ENCODE measurements at places on chromosomes 5 and 9. TPM values are rescaled to one million over a fixed set of nuclear protein-coding genes. Genes with fewer than 3 reads are reported as not detected.

GRCh38 chr9:8916771-8917170, 1117.2 kb upstream of the DMAC1 start:
- DNase-seq, result no peak

GRCh38 chr9:107755246-107755645, 265.7 kb upstream of the KLF4 start:
- no peak for DNase-seq

DNA sequence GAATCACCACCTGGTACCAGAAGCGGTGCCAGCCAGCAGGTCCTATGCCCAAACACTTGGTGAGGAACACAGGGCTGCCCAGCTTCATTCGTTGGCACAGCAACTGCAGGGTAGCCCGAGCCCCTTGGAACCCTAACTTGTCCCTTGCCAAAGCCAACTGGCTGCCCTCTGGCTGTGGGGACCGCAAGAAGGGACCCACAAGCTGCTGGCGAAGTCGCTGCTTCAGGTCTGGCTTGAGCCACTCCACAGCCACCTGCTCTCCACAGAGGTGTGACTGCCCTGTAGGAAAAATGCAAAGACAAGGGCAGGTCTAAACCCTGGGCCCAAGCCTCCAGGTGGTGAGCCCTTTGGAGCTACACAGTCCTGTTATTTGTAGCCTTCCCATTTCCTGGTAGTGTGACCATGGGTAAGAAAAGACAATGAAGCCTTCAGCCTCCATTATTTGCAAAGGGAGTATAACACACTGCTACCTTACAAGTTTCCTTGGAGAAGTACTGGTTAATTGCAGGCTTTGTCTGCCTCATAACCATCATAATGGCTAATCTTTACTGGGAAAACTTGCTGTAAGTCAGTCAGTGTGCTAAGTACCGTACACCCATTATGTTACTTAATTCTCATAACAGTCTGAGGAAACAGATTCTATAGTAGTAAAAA, 1.8 kb downstream of the DND1 start:
- no peak for DNase-seq

GRCh38 chr9:109451311-109452025, 46.6 kb downstream of the PTPN3 start:
- no peak for DNase-seq

- DNase-seq, result no peak
Observed at GRCh38 chr9:92663951-92664350, 6.0 kb downstream of the IPPK start.

ZBTB26 gene
- total RNA-seq, result 3.6 TPM

- DNase-seq, result no peak
Observed at GRCh38 chr5:169415371-169415770, 114.4 kb upstream of the SLIT3 start.

DNA sequence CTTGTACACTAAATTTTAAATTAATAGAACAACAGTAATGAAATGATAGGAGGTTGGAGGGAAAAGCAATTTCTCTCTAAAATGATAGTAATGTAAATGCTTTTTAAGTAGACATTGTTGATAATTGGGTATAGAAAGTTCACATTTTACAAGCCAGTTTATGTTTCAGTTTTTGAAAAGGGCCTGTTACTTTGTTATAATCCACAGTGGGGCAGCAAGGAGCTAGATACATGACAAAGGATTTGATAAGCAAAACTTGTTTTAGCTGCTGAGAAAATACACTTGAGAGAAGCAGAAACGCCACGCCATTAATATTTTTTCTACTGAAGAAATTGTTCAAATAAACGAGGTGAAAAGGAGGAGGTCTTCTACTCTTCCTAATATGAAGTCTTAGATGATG, 30.2 kb downstream of the SREK1 start:
- no peak for DNase-seq

DNA sequence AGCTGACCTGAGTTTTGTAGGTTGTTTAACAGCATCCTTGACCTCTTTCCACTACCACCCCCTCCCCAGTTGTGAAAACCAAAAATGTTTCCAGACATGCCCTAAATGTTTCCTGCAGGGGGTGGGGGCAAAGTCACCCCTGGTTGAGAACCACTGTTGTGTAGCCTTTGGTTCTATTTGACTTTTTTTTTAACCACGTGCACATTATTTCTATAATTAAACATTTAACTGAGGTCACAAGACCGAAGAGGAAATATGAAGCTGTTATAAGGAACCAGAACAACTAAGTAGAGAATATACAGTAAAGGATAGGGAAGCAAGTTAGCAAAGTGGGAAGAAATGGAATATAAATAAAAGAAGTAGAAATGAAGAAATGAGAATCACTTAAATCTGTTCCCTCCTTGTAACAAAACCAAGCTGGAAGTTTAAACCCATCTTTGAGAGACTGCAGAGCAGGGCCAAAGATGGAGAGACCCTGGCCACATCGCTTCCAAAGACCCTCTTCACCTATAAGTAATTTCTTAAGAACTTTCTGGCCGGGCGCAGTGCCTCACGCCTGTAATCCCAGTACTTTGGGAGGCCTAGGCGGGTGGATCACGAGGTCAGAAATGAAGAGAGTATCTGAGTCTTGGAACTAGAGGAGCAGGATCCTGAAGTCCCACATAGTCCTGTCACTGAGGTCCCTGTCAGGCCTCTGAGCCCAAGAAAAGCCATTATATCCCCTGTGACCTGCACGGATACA, 14.4 kb downstream of the SIT1 start:
- no peak for DNase-seq

- peak; percentile 31 for DNase-seq
Observed at GRCh38 chr9:91486699-91487497, 63.3 kb upstream of the NFIL3 start.

RANBP3L gene
- 1.2 TPM for total RNA-seq

DNA sequence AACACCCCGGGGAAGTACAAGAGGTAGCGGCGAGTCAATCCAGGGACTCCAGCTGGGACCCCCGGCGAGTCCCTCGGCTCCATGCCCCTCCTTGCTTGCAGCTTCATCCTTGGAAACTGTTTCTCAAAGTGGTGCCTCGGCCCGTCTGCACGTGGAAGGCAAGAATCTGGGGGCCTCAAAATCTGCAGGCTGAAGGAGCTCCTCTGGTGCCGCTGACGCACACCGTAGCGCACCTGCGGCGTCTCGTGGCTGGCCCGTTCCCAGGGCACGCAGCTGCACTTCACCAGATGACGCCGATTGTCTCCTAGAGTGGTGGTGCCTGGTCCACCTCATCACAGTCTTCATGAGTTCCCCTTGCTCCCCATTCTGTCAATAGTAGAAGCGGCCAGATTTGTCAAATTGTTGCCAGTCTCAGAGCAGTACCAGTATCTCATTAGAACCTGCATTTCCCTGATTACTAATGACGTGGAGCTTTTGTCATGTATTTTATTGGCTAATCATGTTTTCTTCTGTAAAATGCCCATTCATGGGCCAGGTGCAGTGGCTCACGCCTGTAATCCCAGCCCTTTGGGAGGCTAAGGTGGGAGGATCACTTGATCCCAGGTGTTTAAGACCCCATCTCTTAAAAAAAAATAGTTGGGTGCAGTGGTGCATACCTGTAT, 38.6 kb downstream of the GTF3C4 start:
- no peak for DNase-seq
